Transverse colon (tissue), 4 donors: ENCODE measurements at places on chromosomes 3 and 15. TPM values are rescaled to one million over a fixed set of nuclear protein-coding genes. Genes with fewer than 3 reads are reported as not detected.

Gene FRG2C
- not detected for total RNA-seq

Gene KNL1
- total RNA-seq: 3.4 TPM

Gene PLSCR5
- not detected for total RNA-seq

Gene SLC38A3
- total RNA-seq: not detected
